ENCODE measurements at places on chromosomes 3 and 15.

DNA sequence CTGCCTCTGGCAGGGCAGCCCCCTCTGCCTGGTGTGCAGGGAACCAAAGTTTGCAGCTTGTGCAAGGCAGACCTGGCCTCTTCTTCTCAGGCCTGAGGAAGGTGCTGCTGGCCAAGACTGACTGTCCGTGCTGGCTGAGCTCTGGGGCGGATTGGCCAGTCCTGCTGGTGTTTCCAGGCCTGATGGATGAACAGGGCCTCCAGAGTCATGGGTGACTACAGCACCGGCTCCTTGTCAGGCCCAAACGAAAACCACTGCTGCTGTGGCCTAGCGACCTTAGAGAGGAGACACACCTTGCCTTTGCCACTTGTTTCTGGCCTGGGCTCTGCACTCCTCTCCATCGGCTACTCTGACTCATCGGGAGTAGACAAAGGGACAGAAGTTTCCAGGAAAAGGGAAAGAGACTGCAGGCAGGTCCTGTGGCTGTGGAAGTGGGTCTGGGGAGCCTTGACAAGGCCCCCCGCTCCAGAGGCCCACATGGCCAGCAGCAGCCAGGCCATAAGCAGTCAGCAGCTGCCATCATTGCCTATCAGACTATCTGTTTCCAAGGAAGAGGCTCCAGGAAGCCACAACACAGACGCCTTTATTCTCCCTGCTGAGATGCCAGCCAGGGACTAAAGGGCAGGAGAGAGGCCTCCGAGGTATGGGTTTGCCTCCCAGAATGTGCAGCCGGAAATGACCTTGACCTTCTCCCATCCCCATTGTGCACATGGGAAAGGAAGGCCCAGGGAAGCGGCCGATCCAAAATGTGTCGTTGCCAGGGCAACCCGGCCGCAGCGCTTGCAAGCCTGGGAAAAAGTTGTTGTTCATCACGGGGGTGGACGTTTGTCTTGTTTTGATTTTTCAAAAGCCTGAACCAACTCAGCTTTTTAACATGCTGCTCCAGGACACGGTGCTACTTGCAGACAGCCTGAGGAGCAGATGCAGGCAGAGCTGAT is 160.5 kb downstream of the CHSY1 start:
- no peak for DNase-seq

DNA sequence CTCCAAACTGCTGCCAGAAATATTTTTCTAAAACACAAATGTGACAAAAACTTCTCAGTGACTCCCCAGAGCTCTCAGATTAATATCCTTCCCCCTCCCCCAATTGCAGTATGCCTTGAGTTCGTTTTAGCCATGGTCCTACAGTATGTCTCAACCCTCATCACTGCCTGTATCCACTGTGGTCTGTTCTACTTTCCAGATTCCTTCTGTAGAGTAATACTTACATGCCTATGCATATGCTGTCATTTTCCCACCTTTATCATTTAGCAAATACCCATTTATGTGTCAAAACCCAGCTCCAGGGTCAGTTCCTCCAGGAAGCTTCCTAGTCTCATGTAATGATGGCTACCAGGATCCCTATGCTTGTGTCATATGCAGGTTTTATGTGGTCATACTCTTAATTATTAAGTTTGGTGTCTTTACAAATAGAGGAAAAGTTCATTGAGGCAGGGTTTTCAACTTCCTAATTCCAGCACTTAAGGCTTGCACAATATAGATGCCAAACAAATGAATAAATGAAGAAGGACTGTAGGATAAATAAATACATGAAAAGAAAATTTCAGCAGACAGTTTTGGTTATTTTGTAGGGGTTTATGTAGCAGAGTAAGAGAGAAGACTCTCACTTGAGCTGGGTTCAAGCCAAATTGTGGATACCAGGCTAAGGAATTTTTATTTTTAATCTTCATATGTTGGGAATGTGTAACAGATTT is 170.8 kb downstream of the ALCAM start:
- DNase-seq, result no peak

- no peak for DNase-seq
Observed at GRCh38 chr15:28995705-28996104, 109.9 kb downstream of the APBA2 start.

- DNase-seq, result no peak
Observed at GRCh38 chr15:57082054-57082728, 163.7 kb downstream of the TCF12 start.

GRCh38 chr3:23073724-23074305 is 129.3 kb upstream of the UBE2E2 start:
- DNase-seq, result no peak

GRCh38 chr3:194925614-194926013 is 239.9 kb downstream of the FAM43A start:
- DNase-seq, result no peak

- DNase-seq, result no peak
Observed at GRCh38 chr15:83380682-83381081, 66.5 kb upstream of the SH3GL3 start.
